ENCODE measurements at places on chromosomes 13 and 19. TPM values are rescaled to one million over a fixed set of nuclear protein-coding genes. Genes with fewer than 3 reads are reported as not detected.

FREM2 gene
- not detected for total RNA-seq

HIF3A gene
- under 0.01 TPM for total RNA-seq

CCDC194 gene
- total RNA-seq = not detected

PSG3 gene
- not detected for total RNA-seq

FXYD5 gene
- 11.8 TPM for total RNA-seq
